MM.1S (cell line): ENCODE measurements at places on chromosomes 7 and 10.

- no peak for DNase-seq
These were observed 4.5 kb upstream of the NDUFA5 start for GRCh38 chr7:123562121-123562520.

- no peak for DNase-seq
These were observed 62.2 kb downstream of the ST7 start for GRCh38 chr7:117015258-117016184.

DNA sequence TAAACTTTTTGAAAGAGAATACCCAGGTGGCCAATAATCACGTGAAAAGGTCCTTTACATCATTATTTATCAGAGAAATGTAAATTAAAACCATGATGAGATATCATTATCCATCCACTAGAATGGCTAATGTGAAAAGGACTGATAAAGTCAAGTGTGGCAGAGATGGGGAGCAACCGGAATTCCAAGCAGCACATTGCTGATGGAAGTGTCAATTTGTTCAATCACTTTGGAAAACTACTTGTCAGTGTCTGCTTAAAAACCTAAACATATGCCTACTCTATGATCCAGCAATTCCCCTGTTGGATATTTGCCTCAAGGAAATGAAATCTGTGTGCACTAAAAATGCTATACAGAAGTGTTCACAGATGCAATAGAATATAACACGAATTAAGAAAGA is 465.6 kb downstream of the PLXNA4 start:
- no peak for DNase-seq

- no peak for DNase-seq
These were observed 37.8 kb upstream of the CHST15 start for GRCh38 chr10:124131172-124131571.

DNA sequence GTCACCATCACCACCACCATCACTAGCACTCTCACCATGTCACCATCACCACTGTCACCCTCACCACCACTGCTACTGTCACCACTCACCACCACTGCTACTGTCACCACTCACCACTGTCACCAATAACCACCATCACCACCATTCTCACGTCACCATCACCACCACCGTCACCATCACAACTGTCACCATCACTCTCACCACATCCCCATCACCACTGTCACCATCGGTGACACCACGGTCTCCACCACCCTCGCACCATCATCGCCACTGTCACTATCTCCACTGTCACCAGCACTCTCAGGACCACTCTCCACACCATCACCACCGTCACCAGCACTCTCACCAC is 130.4 kb downstream of the MAD1L1 start:
- DNase-seq: no peak

GRCh38 chr7:31084226-31084625 is 32.1 kb downstream of the ADCYAP1R1 start:
- no peak for DNase-seq

DNA sequence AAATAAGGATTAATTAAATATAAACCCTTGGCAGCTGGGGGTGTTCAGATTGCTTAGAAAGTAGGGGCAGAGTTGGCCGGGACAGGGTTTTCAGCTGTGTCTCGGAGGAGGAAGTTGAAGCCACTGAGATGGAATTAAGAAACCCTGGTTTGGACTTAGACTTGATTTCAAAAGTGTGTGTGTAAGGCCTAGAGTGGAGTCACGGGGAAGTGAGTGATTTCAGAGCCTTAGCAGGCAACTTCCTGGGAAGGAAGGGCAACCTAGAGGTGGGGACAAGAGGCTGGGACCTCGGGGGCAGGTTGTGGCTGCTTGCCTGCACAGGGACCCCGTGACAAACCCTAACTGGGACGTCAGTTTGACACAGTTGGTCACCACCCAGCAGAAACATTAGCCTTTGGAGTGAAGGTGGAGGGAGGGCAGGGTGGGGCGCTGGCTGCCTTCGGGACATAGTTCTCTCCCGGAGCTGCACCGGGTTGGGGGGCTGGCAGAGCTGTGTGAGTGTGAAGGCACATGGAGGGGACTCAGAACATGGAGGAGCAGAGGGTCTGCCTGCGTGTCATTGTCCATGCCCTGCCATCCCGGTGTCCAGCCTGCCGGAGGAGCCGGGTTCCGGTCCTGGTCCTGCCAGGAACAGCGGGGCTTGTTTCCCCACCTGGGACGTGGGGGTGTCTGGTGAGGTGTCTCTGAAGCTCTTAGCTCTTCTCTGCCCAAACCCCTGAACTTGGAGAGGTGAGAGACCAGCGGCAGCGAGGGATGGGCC is 1.8 kb downstream of the BRI3 start:
- no peak for DNase-seq
